ENCODE measurements at places on chromosomes 6 and 20.

DNA sequence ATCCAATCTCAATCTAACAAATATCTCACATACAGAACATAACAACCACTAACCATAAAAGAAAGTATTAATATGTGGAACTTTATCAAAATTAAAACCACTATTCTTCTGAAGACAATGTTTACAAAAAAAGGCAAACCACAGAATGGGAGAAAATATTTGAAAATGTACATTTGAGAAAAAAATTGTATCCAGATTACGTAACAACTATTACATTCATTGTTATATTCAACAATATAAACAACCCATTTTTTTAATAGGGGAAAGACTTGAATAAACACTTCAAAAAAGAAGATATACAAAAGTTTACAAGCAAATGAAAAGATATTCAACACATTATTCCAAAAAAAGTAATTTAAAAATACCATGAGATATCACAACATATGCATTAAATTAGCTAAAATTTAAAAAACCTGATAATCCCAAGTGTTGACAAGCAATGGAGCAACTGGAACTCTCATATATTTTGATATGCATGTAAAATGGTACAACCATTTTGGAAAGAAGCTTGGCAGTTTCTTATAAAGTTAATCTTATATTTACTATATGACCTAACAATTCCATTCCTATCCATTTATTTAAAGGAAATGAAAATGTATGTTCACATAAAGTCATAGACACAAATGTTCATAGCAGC, 124.3 kb upstream of the CDYL start:
- no peak for DNase-seq

- peak; percentile 4 for DNase-seq
Measured at GRCh38 chr20:15814911-15815310, 758.3 kb downstream of the KIF16B start.

DNA sequence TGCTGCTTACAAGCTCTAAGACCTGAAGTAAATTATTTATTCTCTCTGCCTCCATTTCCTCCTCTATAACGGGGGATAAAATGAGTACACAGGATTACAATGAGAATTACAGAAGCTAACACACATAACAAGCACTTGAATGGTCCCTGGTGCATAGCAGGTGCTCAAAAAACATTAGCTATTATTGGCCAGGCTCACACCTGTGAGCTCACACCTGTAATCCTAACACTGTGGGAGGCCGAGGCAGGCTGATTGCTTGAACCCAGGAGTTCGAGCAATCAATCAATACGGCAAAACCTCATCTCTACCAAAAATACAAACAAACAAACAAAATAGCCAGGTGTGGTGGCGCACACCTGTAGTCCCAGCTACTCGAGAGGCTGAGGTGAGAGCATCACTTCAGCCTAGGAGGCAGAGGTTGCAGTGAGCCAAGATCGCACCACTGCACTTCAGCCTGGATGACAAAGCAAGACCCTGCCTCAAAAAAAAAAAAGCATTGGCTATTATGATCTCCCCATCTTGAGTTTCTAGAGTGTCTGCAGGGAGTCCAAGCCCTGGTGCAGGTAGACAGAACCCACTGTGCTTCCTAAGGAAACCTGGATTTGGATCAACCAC, 68.1 kb downstream of the PREX1 start:
- DNase-seq: no peak

- DNase-seq: no peak
Measured at GRCh38 chr20:1388741-1389483, 3.9 kb downstream of the FKBP1A start.

DNA sequence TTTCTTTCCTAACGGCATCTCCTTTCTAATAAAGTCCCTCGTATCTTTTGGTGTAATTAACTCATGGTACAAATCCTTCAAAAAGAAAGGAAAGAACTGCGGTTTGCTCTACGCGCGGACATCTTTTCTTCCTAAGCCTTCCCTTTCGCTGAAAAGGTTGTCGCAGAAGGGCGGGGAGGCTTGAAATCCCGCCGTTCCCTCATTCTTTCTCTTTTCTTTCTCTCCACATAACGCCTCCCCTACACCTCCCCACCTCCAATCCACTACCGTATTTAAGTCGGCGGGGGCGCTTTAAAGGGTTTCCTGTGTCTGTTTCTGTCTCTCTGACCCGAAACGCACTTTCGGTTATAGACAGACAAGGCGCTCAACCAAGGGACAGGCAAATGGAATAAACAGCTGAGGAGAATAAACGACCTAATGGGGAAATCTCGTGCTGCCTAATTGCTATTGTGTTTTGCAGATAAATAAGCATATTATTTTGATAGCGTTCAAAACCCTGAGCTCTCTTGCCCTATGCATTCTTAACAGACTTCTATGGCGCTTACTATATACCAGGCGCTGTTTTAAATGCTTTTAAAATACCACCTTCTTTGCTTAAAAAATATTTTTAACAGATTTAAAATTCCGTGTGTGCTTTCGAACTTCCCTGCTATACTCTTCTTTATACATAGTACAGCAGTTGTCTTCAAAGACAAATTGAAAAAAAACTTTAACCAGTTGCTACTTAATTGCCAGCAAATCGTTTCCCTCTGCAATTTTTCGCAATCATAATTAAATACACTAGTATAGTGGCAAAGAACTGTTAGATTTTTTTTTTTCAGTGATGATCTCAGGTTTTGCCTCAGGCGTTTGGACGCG, 2.5 kb upstream of the HEY2 start:
- peak; percentile 87 for DNase-seq

- DNase-seq: no peak
Measured at GRCh38 chr20:1848373-1848772, 46.8 kb upstream of the SIRPA start.

DNA sequence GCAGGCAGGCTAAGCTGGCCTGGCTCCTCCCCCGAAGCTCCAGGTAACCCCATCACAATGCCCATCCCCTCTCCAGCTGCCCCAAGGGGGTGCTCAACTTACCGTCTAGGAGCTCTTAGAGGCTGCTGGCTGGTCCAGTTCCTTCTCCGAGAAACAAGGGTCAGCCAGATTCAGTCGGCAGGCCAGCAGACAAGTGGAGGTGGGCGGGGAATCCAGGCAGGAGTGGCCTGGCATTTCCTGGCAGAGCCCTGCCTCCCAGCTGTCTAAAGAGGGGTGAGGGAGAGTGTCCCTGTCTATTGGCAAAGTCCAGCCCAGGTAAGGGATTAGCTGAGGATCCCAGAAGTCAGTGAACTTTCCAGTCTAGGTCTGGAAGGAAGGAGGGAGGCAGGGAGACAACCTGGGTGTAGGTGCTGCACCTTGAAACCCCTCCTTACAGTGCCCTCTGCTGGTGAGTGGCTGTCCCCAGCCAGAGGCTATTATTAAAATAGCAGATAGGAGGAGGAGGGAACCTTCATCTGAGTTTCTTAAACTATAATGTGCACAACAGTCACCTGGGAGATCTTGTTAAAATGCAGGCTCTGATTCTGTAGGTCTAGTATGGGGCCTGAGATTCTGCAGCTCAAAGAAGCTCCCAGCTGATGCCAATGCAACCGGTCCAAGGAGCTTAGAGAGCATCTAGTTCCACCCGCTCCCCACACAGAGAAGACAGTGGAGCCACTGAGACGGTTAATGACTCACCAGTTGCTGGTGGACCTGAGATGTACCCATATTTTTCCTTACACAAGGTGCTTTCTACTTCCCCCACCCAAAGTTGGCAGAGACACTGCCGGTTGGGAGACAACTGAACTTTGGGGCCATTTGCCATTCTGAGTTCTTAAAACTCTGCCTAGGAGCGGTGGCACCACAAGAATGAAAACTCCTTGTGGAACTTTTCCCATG, at the start of gene UNC5CL:
TSS of gene UNC5CL (minus strand) at position 162 of the 939 bp plus-strand sequence. CDS start 4,147 bp downstream, outside the sequence.
- peak; percentile 33 for DNase-seq

DNA sequence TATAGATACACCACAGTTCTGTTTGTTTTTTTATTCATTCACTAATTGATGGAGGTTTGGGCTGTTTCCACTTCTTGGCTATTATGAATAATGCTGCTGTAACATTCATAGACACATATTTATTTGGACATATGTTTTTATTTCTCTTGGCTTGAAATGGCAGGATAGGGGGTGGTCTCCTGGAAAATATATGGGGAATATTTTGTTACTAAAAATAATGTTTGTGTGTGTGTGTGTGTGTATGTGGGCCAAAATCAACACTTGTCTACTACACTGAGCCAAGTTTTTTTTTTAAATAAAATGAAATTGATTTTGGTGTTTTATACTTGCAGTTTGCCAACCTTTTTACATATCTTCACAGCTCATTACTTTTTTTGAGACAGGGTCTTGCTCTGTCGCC, 264.4 kb upstream of the SULF2 start:
- peak; percentile 45 for DNase-seq

GRCh38 chr6:145003145-145003544, 718.0 kb downstream of the UTRN start:
- DNase-seq: no peak

DNA sequence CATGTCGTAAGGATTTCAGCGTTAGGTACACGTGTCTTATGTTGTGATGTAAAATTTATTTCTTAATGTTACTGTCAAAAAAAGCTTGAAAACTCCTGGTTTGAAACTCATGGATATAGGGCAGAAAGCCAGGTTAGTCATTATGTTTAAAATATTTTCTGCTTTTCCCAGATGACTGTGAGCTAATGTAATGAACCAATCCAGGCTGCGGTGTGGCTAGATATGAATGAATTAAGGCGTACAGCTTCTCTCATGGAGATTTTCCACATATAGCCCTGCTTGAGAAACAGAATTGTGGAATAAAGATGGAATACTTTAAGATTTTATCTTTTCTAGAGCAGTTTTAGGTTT, 80.3 kb upstream of the STMND1 start:
- DNase-seq: peak; percentile 34

GRCh38 chr6:69790629-69791028, 6.2 kb downstream of the LMBRD1 start:
- no peak for DNase-seq

DNA sequence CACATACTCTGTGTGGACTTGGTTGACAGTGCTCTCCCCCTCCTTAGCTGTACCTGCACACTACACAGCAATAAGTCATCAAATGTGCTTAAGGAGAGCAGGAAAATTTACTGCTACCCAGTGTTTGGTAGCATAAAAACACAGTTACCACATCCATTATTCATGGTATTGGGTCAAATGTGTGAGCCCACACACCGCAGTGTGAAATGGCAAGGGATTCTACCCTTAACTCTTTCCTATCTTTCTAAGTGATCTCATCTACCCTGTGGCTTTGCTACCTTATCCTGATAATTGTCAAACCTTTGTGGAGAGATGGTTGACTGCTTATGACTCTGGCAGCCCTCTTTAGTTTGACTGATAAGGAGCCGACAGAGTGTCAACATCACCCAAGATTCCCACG, 47.6 kb downstream of the STX11 start:
- no peak for DNase-seq

GRCh38 chr6:47165918-47166317, 123.8 kb upstream of the ADGRF1 start:
- DNase-seq: no peak

DNA sequence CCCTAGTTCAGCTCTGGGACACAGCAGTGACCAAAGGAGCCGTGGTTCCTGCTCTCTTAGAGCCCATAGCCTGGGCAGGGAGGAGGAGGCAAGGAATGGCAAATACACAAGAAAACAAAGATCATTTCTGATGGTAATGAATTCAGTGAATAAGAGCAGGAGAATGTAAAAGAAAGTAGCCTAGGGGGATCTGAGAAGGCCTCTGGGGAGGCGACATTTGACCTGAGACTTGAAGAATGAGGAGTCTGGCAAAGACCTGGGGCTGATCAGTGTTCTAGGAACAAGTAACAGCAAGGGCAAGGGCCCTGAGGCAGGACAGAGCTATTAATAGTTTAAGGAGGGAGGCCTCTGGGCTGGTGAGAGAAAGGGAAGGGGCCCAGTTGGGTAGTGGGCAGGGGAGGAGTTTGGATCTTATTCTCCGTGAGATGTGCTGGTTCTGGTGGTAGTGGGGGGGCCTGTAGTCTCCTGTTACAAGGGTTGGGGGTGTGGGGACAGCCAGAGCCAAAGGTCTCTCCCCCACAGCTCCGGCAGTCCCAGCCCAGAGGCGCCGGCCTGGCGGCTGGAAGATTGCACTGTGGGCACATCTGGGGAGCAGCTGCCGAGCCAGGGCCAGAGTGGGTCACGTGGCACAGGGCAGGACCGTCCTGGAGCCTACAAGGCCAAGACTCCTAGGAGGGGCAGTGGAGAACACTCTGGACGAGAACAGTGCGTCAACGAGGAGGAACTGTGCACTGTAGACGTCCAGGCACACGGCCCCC, 9.3 kb upstream of the ID1 start:
- DNase-seq: peak; percentile 79

GRCh38 chr6:150656156-150656555, 56.5 kb downstream of the PLEKHG1 start:
- DNase-seq: no peak

- DNase-seq: no peak
Measured at GRCh38 chr20:43376831-43377230, 80.9 kb upstream of the SRSF6 start.

- peak; percentile 92 for DNase-seq
Measured at GRCh38 chr6:33425668-33426577, 6.1 kb downstream of the SYNGAP1 start.
